ENCODE measurements at places on chromosomes 3 and 15.
A peak's percentile ranks its signal among the peaks of the same experiment; 100 is the strongest.

- DNase-seq = no peak
Observed at GRCh38 chr15:74420193-74420905, 13.4 kb downstream of the SEMA7A start.

GRCh38 chr3:171172070-171172469, 145.6 kb upstream of the SLC2A2 start:
- peak; percentile 24 for DNase-seq

- DNase-seq = no peak
Observed at GRCh38 chr3:17052363-17052762, 167.6 kb downstream of the PLCL2 start.

- no peak for DNase-seq
Observed at GRCh38 chr15:41779662-41780157, 5.4 kb downstream of the MAPKBP1 start.

- DNase-seq = no peak
Observed at GRCh38 chr15:67059127-67059553, 6.3 kb upstream of the SMAD3 start.

Data from stimulated activated CD4-positive, alpha-beta T cell treated with anti-CD3 and anti-CD28 coated beads, Interleukin-4, amount 100 ng/mL, for 48 hours (primary cell).